ENCODE measurements at places on chromosomes 2 and 18. TPM values are rescaled to one million over a fixed set of nuclear protein-coding genes. Genes with fewer than 3 reads are reported as not detected.

Gene HOXD11
- 7.5 TPM for total RNA-seq

Gene ANKRD53
- total RNA-seq = 0.11 TPM

Gene QPCT
- total RNA-seq = 18.4 TPM

Gene GCC2
- 11.0 TPM for total RNA-seq

Gene SP5
- total RNA-seq = not detected
